ENCODE measurements at places on chromosomes 7 and 10. TPM values are rescaled to one million over a fixed set of nuclear protein-coding genes. Genes with fewer than 3 reads are reported as not detected.
A peak's percentile ranks its signal among the peaks of the same experiment; 100 is the strongest.

- no peak for ATAC-seq
These were observed 11.9 kb downstream of the SFXN4 start for GRCh38 chr10:119153661-119154060.

- ATAC-seq, result no peak
These were observed 99.6 kb downstream of the CARD11 start for GRCh38 chr7:2943851-2944601.

MYO3A gene
- total RNA-seq, result not detected

ARHGEF35 gene
- total RNA-seq, result 1.1 TPM

GNAI1 gene
- not detected for total RNA-seq

DNA sequence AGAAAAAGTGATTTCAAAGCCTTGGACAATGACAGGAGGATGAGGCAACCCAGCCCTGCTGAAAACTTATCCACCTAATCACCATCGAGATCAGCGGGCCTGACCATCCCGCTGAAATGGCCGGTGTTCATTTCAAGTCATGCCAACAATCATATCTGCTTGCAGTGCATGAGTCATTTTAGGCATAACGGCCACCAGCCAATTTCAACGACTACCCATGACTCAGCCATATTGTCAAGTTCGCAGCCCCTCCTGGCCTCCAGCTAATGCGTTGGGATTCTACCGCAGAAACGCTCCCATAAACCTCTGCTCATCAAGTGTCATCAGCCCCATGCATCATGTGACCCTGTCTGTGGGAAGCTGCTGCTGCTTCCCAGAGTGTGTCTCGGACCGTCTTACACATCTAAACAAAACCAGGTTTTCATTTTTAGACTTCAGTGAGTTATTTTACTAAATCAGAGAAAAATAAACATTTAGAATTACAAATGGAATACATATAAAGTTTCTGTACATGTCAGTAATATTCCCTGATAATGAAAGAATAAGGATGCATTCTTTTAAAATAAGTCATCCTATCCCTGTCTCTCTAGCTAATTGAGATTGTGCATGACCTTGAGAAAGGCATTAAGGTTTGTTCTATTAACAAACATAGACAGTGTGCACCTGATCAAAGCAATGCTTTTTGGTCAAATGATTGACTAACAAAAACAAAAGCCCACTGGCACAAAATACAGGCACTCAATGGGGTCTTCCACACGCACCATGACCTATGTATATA, 188.9 kb downstream of the ADAM12 start:
- ATAC-seq, result no peak

DNA sequence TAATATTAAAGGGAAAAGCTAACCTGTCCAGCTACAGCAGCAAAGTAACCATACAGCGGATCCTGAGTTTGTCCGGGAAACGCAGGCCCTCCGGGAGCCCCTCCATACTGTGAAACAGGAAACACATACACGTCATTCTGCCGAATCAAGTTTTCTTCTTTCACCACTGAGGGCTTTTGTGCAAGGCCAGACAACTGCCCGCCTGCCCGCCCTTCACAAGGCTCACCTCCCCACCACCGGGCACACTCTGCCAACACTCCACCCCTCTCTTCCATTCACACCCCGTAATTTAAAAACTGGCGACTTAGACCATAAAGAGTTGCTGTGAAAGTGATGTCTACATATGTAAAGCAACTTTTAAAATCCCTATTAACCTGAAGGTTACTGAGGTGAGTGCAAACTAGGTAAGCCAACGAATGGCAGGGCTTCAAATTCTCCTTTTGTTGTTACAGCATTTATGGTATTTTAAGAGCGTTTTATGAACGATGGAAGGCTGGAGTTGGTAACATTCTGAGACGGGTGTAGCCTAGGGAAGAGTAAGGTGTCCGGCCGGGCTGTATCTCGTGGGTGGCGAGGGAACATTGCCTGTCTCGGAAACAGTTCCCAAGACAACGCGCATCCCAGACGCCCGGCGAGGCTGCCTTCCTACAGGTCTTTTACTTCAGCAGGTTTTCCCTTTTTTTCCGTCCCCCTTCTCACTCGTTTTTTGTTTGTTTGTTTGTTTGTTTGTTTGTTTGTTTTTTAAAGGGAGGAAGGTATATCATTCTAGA, 817 bp downstream of the SRI start:
- peak; percentile 23 for ATAC-seq

GNAT3 gene
- total RNA-seq, result not detected

- ATAC-seq, result no peak
These were observed 73.3 kb upstream of the NANOS1 start for GRCh38 chr10:118955951-118956801.

DNA sequence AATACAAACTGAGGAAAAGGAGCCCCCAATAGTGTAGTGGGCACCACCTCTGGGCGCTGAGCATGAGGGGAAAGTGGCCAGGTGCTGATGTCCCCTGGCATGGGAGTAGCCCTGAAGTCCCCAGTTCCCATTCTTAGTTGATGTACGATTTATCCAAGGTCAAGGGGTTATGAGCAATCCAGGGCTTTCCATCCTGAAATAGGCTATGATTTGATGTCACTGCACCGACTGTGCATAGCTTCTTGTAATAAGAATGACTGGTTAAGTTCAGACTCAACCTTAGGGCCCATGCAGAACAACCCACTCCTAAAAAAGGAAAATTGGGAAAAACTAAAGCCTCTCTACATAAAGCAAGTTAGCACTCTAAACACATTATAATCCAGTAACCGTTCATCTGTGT, 4.4 kb downstream of the FRAT1 start:
- ATAC-seq, result no peak

- ATAC-seq, result no peak
These were observed 31.6 kb upstream of the YAE1 start for GRCh38 chr7:39534599-39534998.

- no peak for ATAC-seq
These were observed 243.6 kb downstream of the TWIST1 start for GRCh38 chr7:18873734-18874336.

DNA sequence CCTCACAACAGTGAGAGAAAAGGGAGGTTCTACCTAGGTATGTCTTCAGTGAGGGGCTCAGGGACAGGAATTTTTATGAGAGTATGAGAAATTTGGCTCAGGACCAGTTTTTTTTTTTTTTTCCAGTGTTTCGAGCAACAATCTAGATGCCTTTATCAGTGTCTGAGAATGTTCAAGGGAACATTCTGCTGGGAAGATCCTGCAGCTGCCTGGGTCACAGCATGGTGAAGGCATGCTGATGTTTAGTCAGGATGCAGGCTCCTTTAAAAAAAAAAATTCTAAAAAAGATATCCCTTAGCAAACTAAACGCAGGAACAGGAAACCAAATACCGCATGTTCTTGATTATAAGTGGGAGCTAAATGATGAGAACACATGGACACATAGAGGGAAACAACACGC, 31.0 kb downstream of the SBDS start:
- ATAC-seq, result no peak
